Cardiac fibroblast (primary cell): ENCODE measurements at places on chromosomes 4 and X.

DNA sequence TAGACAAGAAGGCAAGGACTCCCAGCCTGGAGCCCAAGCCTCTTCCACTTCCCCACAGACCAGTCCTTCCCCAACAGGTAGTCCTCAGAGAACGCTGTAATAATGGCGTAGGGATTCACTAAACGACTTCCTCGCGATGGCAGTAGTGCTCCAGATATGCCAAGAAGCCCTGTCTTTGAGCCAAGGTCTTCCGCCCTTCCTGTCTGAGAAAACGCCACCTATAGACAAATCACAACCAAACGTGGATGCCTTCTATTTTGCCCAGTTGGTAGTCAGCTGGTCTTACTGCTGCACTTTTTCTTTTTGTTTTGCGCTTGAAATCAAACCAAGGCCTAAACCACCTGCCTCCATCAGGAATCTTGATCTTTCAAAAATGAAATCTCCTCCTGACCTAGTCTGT lies 203.3 kb downstream of the OR13H1 start:
- no peak for DNase-seq

GRCh38 chrX:85996555-85996954 lies 50.8 kb downstream of the CHM start:
- no peak for DNase-seq

DNA sequence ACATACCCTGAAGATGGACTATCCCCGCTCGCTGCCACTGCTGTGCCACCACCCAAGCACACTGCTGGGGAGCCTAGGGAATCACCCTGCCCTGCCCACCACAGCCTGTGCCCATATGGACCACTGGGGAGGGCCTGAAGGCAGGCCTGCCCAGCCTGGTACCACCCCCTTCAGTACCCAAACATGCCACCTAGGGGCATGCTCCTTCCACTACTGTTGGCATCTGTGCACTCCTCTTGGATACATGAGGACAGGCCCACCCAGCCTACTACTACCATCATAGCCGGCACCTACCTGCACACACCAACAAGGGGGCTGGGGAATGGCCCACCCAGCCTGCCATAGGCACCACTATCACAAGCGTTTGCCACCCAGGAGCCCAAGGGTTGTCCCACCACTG lies 30.1 kb upstream of the PRDX4 start:
- DNase-seq, result no peak

- DNase-seq, result peak; percentile 14
Measured at GRCh38 chr4:176123710-176124407, 58.2 kb downstream of the WDR17 start.

DNA sequence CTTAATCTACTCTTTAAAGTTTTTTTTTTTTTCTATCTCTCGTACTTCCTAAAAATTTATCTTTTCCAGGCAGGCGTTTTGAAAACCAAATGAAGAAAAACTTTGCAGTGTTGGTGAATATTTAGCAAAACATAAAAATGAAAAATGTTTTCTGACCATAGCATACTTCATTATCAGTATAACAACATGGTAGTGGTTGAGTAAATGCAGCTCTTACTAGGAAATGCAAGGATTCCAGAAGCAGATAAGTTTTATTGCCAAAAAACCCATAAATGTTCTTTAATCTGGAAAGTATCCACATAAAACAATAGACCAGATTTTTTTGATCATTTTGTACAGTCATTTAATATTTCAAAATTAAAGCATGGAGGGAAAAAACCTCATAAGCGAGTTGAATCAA lies 136.9 kb upstream of the GUCY1A1 start:
- no peak for DNase-seq

DNA sequence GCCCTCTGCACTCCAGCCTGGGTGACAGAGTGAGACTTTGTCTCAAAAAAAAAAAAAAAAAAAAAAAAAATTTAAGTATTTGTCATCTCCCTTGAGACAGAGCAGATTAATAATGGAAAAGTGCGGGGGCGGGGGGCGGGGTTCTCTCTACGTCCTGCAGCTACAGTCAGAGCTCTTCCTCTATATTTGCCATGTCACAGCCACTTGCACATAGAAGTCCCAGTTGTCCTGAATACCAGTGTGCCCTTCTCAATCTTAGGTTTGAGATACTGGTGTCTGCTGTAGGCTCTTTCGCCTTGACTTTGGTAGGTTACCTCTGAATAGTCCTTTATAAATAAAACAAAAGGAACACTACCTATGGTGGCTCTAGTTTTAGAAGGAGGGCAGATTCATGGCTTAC lies 237.8 kb upstream of the PGRMC2 start:
- DNase-seq, result peak; percentile 65

GRCh38 chr4:78673337-78673736 lies 102.8 kb upstream of the BMP2K start:
- DNase-seq, result no peak

DNA sequence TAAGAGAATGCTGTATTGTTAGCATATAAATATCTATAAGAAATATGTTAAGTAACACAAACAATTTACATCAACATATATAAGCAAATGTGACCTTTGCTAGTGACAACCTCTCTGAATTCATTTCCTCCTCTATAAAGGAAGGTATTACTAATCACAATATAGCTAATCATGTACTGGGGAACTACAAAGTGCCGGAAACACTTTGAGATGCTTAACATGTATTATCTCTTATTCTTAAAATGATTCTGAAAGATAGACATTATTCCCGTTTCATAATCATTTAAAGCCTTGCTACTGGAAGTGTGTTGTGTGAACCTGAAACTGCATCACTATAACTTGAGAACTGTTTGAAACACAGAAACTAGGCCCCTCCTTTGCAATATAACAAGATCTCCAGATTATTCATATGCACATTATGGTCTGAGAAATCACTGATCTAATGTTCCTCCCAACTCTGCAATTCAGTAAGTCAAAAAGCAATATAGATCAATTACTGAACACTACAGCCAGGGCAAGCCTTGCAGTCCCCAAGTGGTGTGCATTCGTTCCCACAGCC lies 54.0 kb downstream of the KLHL8 start:
- DNase-seq, result no peak

DNA sequence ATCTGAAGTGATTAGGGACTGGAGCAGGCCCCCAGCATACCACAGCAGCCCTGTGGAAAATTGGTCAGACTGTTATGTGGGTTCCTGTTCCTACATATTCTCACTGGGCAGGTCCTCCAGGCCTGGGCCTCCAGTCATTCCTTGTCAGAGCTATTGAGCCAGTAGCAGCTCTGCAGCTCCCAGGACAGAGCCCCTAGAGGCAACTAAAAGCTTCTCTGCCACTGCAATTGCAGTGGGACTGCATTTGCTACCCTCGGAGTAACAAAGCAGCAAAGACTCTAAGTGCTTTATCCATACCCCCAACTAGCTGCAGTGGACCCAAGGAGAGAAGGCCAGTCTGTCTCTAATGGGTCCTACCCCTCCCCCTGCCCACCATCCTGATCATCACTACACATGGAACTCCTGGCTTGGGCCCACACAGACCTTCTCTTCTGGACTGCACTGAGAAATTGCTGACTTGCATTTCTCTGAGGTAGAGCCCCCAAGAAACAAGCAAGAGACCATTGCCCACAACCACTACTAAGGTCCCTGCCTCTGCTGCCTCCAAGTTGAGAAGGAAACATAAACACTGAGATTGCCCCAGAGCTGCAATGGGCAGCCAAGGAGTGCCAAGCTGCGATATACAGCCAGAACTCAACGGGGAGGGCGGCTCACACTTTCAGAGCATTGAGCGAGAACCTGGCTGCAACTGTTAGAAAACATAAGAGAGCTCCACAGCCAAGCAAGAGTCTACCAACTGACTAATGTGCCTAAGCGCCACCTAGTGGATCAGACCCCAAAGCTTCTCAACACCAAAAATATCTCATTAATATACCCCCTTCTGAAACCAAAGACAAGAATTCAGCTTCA lies 738.7 kb upstream of the NDST4 start:
- DNase-seq, result peak; percentile 16

DNA sequence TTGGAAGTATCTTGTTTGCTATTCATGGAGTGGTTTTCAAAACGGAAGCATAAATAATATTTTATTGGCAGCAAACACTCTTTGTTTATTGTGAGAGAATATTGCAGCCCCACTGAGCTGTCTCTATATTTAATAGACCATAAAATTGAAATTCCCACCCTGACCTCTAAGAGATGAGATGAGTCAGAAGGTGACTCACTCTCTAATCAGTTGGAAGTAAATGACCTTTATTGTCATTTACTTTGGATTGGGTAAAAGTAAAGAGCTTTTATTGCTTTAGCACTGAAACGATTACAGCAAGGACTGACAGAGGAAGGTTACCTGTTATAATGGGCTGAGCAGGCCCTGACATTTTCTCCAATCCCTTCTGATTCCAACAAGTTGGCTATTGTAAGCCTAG lies 55.0 kb downstream of the SYTL5 start:
- peak; percentile 32 for DNase-seq

DNA sequence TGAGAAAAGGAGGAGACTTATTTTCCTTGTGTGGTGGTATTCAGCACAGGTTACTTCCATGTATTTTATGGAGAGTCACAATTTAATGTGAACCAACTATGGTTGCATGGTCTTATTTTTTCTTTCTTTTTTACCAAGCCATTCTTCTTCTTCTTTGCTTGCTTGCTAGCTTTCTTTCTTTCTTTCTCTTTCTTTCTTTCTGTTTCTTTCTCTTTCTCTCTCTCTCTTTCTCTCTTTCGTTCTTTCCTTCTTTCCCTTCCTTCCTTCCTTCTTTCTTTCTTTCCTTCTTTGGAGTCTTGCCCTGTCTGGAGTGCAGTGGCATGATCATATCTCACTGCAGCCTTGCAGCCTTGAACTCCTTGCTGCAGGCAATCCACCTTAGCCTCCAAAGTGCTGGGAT lies 68.9 kb downstream of the DOCK11 start:
- no peak for DNase-seq

DNA sequence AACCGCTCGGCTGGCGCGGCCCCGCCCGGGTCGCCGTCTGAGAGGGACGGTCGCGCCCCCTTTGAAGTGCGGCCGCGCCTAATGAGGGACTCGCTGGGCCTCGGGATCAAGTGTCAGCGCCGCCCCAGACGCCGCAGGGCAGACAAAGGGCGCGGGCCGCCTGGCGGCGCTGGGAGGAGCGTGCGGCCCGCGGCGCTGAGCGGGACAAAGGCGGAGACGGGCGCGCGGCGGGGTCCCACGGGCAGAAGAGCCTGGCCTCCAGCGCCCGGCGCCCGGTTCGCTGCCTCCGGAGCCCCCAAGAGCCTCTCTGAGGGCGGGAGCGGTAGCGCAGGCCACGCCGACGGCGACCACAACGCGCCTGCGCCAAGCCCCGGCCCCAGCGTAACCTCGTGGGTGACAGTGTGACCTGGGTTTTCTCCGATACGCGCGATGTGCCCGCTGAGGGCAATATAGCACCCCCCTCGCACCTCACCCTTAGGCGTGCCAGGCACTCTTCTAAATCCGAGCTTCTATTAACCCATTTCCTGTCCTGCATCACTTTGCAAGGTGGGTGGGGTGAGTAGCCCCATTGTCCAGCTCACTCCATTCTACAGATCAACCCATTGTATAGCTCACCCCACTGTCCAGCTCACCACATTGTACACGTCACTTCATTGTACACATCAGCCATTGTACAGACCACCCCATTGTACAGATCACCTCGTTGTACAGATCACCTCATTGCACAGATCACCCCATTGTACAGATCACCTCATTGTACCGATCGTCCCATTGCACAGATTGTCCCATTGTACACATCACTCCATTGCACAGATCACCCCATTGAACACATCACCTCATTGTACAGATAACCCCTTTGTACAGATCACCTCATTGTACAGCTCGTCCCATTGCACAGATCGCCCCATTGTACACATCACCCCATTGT lies 33.7 kb upstream of the STX18 start:
- DNase-seq, result peak; percentile 53

GRCh38 chrX:108582151-108582550 lies 142.5 kb downstream of the COL4A5 start:
- DNase-seq, result no peak

- DNase-seq, result peak; percentile 10
Measured at GRCh38 chr4:59247032-59247431, 1953.1 kb upstream of the ADGRL3 start.

GRCh38 chr4:64271601-64272081 lies 137.6 kb downstream of the TECRL start:
- DNase-seq, result peak; percentile 29

DNA sequence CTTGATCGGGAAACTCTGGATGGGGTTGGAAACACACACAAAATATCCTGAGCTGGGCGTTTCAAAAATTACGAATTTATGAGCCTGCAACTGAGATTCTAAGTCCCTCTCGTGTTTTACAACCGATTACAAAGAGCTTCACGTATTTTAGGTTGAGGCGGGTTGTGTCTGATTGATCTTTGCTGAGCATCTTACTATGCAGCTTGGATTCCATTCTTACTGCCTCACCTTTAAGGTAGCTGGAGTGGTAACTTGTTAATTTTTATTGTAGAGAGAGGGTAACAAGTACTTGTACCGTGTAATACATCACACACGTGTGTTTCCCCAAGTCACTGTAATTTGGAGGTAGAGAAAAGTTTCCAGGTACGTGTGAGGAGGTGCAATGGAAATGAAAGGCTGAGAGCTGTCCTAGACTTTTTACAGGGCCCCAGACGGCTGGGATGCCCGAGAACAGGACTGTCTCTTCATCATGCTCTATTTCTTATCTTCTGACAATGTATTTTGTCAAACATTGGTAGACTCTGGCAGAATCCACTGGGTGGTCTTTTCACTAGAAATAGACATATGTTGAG lies 97.8 kb upstream of the TENM3 start:
- DNase-seq, result no peak

DNA sequence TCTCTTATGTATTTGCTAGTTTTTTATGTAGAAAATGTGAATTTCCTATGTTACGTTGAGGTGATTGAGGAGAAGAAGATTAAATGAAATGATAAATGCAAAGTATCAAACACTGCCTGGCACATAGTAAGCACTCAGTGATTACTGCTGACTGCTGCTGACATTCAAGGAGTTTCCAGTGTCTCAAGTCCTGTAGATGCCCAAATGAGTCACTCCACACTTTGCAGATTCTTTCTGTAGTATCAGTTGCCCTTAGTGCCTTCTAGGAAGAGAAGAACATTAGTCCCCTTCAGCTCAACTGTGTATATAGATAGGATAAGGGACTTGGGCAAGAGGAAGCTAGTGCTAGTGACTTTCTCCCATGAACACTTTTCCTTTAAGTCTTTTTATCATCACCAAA lies 240.5 kb upstream of the TEX13A start:
- DNase-seq, result peak; percentile 36

DNA sequence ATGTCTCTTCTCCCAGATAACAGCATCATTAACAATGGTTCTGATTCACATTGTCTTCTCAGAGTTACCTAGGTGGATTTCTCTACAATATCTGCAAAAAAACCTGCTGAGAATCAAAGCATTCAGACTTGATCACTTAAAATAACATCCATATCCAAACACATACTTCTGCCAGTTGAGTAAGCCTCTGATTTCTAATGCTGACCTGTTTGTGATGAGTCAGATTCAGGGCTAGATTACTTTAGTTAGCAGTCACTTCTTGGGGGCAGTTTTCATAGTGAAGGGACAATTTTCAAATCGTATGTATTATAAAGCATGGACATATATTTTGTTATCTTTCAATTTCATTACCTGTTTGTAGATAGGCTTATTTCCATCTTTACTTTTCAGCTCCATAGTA lies 35.5 kb downstream of the CCNI start:
- no peak for DNase-seq

- no peak for DNase-seq
Measured at GRCh38 chr4:88722828-88723227, 25.2 kb upstream of the NAP1L5 start.

GRCh38 chr4:16580514-16580913 lies 317.9 kb downstream of the LDB2 start:
- DNase-seq, result no peak
